ENCODE measurements at places on chromosomes 16 and 17. TPM values are rescaled to one million over a fixed set of nuclear protein-coding genes. Genes with fewer than 3 reads are reported as not detected.

PARD6A gene
- 2.6 TPM for total RNA-seq

GRCh38 chr16:709566-710499, 4.2 kb upstream of the FBXL16 start:
- H3K27ac ChIP-seq = no peak overlapping the region
- H3K4me3 ChIP-seq = no peak overlapping the region
- no peaks in the 10 kb centered on the region for H3K36me3 ChIP-seq
- no peak for DNase-seq

DNA sequence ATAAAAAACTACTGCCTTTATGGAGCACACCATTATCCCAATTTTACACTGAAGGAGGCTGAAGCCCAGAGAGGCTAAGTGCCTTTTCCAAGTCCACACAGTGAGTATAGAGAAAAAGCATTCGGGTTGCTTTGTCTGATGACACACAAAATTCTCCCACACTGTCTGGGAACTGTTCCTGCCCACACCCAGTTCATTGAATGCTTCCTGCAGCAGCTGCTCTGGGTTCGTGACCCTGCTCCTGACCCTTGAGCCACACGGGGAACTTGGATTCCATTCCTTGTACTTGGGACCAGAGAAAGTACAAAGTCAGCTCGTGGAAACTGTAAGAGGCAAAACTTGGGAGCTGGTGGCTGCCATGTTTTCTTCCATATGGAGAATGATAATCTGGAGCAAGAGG, 57.9 kb downstream of the AKAP1 start:
- no peaks in the 10 kb centered on the region for H3K36me3 ChIP-seq
- H3K4me3 ChIP-seq = no peak overlapping the region
- no peak overlapping the region for H3K27ac ChIP-seq

DNA sequence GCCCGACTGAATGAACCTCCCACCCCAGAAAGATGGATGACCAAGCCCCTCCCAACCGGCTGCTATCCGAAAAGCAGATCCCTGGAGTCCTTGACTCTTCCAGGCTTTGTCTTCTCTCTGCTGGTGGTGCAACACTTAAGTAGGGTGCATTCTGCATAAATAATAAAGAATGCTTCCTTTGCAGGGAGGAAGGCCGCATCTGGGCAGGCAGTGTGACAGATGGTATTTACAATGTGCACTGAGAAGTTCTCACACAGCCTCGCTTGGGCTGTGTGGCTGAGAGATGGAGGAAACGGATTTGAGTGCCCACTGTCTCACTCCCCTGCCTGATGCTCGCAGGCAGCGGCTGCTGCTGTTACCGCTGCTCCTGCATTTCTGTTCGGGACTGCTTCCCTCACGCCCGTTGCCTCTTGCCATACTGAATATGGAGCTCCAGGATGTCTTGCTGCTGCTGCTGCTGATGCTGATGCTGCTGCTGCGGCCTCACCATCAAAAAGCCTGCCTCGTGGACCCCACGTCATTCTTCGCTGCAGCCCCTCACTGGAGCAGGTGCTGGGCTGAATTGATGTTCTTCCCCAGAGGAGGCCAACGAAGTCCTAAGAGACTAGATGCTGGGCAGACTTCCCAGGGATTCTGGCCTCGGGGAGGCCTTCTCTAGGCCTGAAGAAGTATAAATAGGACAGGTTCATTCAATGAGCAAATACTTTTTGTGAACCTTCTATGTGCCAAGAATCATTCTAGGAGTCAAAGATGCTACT, 7.1 kb upstream of the RHBDL3 start:
- H3K27ac ChIP-seq = no peak overlapping the region
- no peaks in the 10 kb centered on the region for H3K36me3 ChIP-seq
- no peaks in the 10 kb centered on the region for H3K4me1 ChIP-seq
- H3K4me3 ChIP-seq = no peak overlapping the region

GRCh38 chr16:3756113-3756512, 38.8 kb upstream of the TRAP1 start:
- H3K27me3 ChIP-seq = no peaks in the 10 kb centered on the region
- peaks cover 26% of the 10 kb centered on the region for H3K36me3 ChIP-seq
- no peak overlapping the region for H3K4me3 ChIP-seq
- no peak overlapping the region for H3K27ac ChIP-seq
- no peak for DNase-seq

CLEC10A gene
- 1.7 TPM for total RNA-seq

DNA sequence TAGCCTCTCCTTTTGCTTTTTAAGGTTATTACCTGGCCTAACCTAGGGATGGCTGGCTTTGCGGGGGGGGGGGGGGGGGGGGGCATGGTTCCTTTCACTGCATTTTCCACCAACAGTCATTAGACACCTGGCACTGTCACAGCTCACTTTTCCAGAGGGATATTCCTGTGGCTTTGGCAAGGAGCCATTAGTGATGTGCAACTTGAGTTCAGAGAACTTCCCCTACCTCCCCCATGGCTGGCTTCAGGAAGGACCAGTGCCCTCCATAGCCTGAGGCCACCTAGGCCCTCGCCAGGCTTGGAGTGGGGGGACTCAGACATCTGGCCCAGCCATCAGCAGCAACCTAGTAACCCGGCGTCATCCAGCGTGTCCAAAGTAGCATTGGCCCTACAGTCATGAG, 234.6 kb downstream of the CPPED1 start:
- H3K4me1 ChIP-seq = no peaks in the 10 kb centered on the region

MLYCD gene
- total RNA-seq = 11.6 TPM

GRCh38 chr16:57603115-57604024, 25.1 kb upstream of the ADGRG1 start:
- H3K27me3 ChIP-seq = no peaks in the 10 kb centered on the region
- H3K36me3 ChIP-seq = no peaks in the 10 kb centered on the region
- H3K27ac ChIP-seq = no peak overlapping the region
- peaks cover 18% of the 10 kb centered on the region for H3K4me1 ChIP-seq

TP53TG3D gene
- not detected for total RNA-seq

Data from thyroid gland (tissue), 4 donors.